ENCODE measurements at places on chromosomes 6 and 20. TPM values are rescaled to one million over a fixed set of nuclear protein-coding genes. Genes with fewer than 3 reads are reported as not detected.

The PDRG1 gene
- total RNA-seq, result 8.8 TPM

The DAAM2 gene
- 0.04 TPM for total RNA-seq

- DNase-seq, result no peak
Measured at GRCh38 chr6:159996087-159996622, 27.3 kb downstream of the IGF2R start.

GRCh38 chr6:161744211-161745067 is 470.6 kb upstream of the AGPAT4 start:
- DNase-seq, result no peak

DNA sequence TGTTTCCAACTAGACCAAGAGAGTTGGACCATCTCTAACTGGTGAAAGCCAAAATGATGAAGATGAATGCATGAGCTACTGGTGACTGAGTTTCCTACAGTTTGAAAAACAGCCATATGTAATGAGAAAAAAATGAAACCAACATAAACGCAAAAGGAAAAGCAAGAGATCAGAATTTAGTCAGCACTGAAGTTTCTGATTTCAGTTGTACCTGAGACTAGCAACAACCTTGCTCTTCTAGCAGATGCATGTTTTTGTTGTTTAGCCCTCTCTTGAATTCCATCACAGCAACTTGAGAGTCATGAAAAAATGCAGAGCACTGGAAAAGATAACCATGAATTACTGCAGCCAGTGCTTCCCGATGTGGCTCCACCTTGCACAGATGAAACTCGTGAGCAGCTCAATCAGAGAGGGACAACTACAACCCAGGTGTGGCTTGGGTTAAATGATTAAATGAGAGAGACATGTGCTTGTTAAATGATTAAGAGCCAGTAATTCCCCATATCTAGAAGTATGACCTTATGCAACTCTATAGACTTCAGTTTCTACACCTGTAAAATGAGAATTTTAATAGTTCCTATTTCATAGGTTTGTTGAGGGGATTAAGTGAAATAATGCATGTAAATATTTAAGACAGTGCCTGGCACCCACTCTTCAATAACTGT is 104.8 kb downstream of the ELOVL4 start:
- no peak for DNase-seq

Data from foreskin keratinocyte (primary cell).